Cardiac muscle cell (in vitro differentiated cells and primary cell): ENCODE measurements at places on chromosomes 4 and X.

GRCh38 chr4:165915215-165915614 lies 42.2 kb downstream of the TLL1 start:
- no peaks in the 10 kb centered on the region for H3K27me3 ChIP-seq
- no peak for DNase-seq
- H3K27ac ChIP-seq, result no peak overlapping the region
- H3K36me3 ChIP-seq, result no peaks in the 10 kb centered on the region
- H3K4me1 ChIP-seq, result no peaks in the 10 kb centered on the region

- no peak overlapping the region for H3K27ac ChIP-seq
- no peak overlapping the region for H3K4me3 ChIP-seq
- peak; percentile 14 for DNase-seq
- H3K27me3 ChIP-seq, result no peaks in the 10 kb centered on the region
These were observed 27.8 kb downstream of the PIR start for GRCh38 chrX:15465347-15465746.

- no peak for DNase-seq
- no peaks in the 10 kb centered on the region for H3K4me1 ChIP-seq
- H3K4me3 ChIP-seq, result no peak overlapping the region
- no peaks in the 10 kb centered on the region for H3K36me3 ChIP-seq
These were observed 46.9 kb upstream of the SLC39A8 start for GRCh38 chr4:102392033-102392744.

DNA sequence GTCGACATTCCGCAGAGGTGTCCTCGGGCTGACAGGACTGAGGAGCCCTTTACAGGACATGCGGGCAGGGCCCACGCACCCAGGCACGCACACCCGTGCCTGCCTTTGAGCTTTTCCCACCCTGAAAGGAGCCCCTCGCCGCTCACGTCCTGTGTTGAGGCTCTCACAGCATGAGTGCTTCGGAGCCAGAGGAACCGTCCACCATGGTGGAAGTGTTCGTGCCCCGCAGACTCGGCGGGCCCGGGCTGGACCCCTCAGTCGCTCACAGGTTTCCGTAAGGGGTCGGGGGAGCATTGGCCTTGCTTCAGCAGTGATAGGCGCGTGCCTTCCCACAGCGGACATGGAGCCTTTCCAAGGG lies 36.9 kb downstream of the PIGG start:
- no peaks in the 10 kb centered on the region for H3K27me3 ChIP-seq
- no peak overlapping the region for H3K27ac ChIP-seq
- DNase-seq, result no peak
- H3K36me3 ChIP-seq, result peaks cover 12% of the 10 kb centered on the region

GRCh38 chr4:140426610-140427105 lies 790 bp downstream of the CLGN start:
- peak overlapping the region; percentile 61 for H3K4me3 ChIP-seq
- no peaks in the 10 kb centered on the region for H3K27me3 ChIP-seq
- H3K36me3 ChIP-seq, result no peaks in the 10 kb centered on the region
- H3K27ac ChIP-seq, result peak overlapping the region; percentile 52
- H3K4me1 ChIP-seq, result no peaks in the 10 kb centered on the region
- peak; percentile 65 for DNase-seq

- H3K4me1 ChIP-seq, result no peaks in the 10 kb centered on the region
- peaks cover 4% of the 10 kb centered on the region for H3K27me3 ChIP-seq
- no peak for DNase-seq
- H3K36me3 ChIP-seq, result no peaks in the 10 kb centered on the region
- H3K4me3 ChIP-seq, result no peak overlapping the region
- no peak overlapping the region for H3K27ac ChIP-seq
These were observed 131.3 kb downstream of the IL1RAPL2 start for GRCh38 chrX:104697294-104697693.

DNA sequence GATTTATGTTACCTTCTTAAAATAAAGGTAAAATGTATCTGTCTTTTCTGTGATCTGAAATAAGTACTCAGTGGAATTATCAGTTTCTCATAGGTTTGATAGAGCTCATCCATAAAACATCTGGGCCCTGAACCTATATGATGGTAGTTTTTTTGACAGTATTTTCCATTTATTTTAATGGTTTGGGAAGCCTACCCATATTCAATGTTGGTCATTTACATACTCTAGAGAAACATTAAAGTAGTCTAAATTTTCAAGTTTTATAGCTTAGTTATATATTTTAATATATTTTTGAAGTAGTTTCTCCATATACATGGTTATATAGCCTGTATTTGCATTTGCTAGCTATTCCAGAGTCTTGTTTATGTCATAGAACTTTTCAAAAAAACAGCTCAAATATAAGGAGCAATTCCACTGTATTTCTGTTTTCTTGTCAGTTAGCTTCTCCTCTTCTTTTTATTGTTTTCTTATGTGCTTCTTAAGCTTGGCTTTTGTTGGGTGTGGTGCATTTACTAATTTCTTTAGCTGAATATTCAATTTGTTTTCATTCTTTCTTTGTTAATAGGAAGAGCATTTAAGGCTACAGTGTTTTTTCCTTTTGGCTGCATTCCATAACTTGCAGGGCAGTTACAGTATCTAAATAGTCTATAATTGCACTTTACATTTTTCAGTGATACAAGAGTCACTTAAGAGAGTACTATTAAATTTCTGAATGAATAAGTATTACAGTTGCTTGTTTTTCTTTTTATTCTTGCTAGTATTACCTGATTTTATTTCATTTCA lies 181.4 kb downstream of the DKK2 start:
- no peaks in the 10 kb centered on the region for H3K27me3 ChIP-seq
- no peak overlapping the region for H3K27ac ChIP-seq
- H3K4me1 ChIP-seq, result no peaks in the 10 kb centered on the region
- no peak overlapping the region for H3K4me3 ChIP-seq
- DNase-seq, result no peak

GRCh38 chrX:108437349-108438109 lies 693 bp downstream of the COL4A6 start:
- peak; percentile 23 for DNase-seq
- H3K27me3 ChIP-seq, result no peaks in the 10 kb centered on the region
- no peaks in the 10 kb centered on the region for H3K36me3 ChIP-seq
- peaks cover 23% of the 10 kb centered on the region for H3K4me1 ChIP-seq
- H3K4me3 ChIP-seq, result peak overlapping the region; percentile 90

DNA sequence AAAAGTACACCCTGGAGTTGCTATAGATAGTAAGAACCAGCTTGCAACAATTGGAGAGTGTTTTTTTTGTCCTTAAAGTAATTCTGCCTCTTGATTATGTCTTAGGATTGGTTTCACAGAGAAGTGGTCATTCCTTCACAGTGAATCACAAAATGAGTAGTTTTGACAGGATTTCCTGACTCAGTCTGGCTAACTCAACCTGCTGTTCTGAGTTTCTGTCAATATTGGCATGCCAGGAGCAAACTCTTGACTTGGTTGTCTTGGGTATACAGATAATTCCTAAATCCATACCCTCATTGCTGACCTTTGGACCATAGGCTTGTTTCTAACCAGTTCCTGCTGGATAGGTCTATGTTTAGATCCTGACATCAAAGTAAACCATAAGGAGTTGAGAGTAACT lies 9.4 kb downstream of the FHIP1A start:
- H3K4me1 ChIP-seq, result peaks cover 6% of the 10 kb centered on the region
- no peak for DNase-seq
- no peak overlapping the region for H3K4me3 ChIP-seq
- H3K36me3 ChIP-seq, result no peaks in the 10 kb centered on the region

- H3K4me3 ChIP-seq, result no peak overlapping the region
- no peaks in the 10 kb centered on the region for H3K36me3 ChIP-seq
These were observed 538 bp upstream of the CYTL1 start for GRCh38 chr4:5019796-5020195.

- no peaks in the 10 kb centered on the region for H3K36me3 ChIP-seq
- H3K4me3 ChIP-seq, result no peak overlapping the region
- H3K4me1 ChIP-seq, result peaks cover 2% of the 10 kb centered on the region
- H3K27me3 ChIP-seq, result no peaks in the 10 kb centered on the region
- no peak overlapping the region for H3K27ac ChIP-seq
- DNase-seq, result no peak
These were observed 560.4 kb downstream of the ANKRD50 start for GRCh38 chr4:124152132-124152531.

GRCh38 chr4:65834707-65835106 lies 164.4 kb upstream of the EPHA5 start:
- no peak overlapping the region for H3K4me3 ChIP-seq
- H3K36me3 ChIP-seq, result no peaks in the 10 kb centered on the region
- DNase-seq, result no peak
- H3K27me3 ChIP-seq, result no peaks in the 10 kb centered on the region
- H3K4me1 ChIP-seq, result no peaks in the 10 kb centered on the region

GRCh38 chrX:37781081-37781480 lies 1.2 kb downstream of the CYBB start:
- H3K27me3 ChIP-seq, result no peaks in the 10 kb centered on the region
- H3K36me3 ChIP-seq, result no peaks in the 10 kb centered on the region
- peak overlapping the region; percentile 9 for H3K27ac ChIP-seq
- peaks cover 20% of the 10 kb centered on the region for H3K4me1 ChIP-seq

DNA sequence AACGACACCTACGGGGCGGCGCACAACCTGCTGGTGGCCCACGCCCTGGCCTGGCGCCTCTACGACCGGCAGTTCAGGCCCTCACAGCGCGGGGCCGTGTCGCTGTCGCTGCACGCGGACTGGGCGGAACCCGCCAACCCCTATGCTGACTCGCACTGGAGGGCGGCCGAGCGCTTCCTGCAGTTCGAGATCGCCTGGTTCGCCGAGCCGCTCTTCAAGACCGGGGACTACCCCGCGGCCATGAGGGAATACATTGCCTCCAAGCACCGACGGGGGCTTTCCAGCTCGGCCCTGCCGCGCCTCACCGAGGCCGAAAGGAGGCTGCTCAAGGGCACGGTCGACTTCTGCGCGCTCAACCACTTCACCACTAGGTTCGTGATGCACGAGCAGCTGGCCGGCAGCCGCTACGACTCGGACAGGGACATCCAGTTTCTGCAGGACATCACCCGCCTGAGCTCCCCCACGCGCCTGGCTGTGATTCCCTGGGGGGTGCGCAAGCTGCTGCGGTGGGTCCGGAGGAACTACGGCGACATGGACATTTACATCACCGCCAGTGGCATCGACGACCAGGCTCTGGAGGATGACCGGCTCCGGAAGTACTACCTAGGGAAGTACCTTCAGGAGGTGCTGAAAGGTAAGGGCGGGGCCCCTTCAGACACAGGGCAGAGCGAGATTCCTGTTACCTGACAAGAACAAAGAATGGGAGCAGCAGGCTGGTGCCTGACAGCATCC lies 11.7 kb downstream of the RPL9 start:
- no peaks in the 10 kb centered on the region for H3K4me1 ChIP-seq
- H3K27me3 ChIP-seq, result no peaks in the 10 kb centered on the region
- peaks cover 6% of the 10 kb centered on the region for H3K36me3 ChIP-seq
- DNase-seq, result peak; percentile 31
- H3K4me3 ChIP-seq, result no peak overlapping the region

GRCh38 chr4:60450054-60450453 lies 750.1 kb upstream of the ADGRL3 start:
- no peak overlapping the region for H3K27ac ChIP-seq
- H3K4me1 ChIP-seq, result no peaks in the 10 kb centered on the region
- no peak overlapping the region for H3K4me3 ChIP-seq
